ENCODE measurements at places on chromosomes 5 and 9. TPM values are rescaled to one million over a fixed set of nuclear protein-coding genes. Genes with fewer than 3 reads are reported as not detected.

PCDHGA9 gene
- total RNA-seq = 1.8 TPM

TAF11L10 gene
- total RNA-seq = not detected

ARHGEF37 gene
- 2.4 TPM for total RNA-seq

PCDHA7 gene
- 4.9 TPM for total RNA-seq

PCDHB2 gene
- 75.5 TPM for total RNA-seq

ANKRD18A gene
- total RNA-seq = 2.2 TPM

NSMF gene
- total RNA-seq = 57.4 TPM
